ENCODE measurements at places on chromosomes 16 and 17.

GRCh38 chr16:14510939-14511799 lies 118.9 kb downstream of the PARN start:
- no peak overlapping the region for H3K27ac ChIP-seq
- no peaks in the 10 kb centered on the region for H3K36me3 ChIP-seq
- H3K4me1 ChIP-seq: no peaks in the 10 kb centered on the region
- no peak for DNase-seq
- H3K4me3 ChIP-seq: no peak overlapping the region

DNA sequence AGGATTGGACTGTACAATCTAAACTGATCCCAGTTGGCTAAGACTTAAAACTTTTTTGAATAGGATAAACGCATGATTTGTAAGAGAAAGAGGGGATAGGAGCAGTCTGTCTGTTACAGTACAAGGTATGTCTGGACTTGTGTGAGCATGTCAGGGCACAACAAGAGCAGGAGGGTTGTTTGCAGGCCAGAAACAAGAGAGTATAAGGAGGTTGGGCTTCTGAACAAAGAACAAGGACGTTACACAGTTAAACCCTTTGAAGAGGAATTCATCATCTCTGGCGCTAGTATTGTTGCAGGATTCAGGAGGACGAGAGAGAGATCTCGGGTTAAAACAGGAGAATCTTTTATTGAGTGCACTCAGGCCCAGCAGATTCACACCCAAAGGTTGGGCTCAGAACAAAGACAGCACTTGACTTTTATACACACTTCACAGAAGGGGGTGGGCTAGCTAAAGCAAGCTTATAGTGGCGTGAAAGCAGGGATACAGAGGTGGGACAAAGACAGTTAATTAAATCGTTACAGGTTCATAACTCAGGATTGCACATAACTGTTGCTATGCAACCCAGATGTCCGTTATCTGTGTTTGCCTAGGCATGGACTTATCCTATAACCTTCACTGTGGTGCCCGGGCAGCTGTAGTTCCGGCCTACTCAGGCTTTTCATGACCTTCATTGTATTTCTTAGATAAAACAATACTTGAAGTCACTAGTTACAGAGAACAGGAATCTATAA lies 34.3 kb downstream of the SEC14L1 start:
- H3K36me3 ChIP-seq: peaks cover 12% of the 10 kb centered on the region
- H3K4me1 ChIP-seq: no peaks in the 10 kb centered on the region
- H3K4me3 ChIP-seq: no peak overlapping the region
- H3K27ac ChIP-seq: no peak overlapping the region
- no peak for DNase-seq
- H3K27me3 ChIP-seq: no peaks in the 10 kb centered on the region

DNA sequence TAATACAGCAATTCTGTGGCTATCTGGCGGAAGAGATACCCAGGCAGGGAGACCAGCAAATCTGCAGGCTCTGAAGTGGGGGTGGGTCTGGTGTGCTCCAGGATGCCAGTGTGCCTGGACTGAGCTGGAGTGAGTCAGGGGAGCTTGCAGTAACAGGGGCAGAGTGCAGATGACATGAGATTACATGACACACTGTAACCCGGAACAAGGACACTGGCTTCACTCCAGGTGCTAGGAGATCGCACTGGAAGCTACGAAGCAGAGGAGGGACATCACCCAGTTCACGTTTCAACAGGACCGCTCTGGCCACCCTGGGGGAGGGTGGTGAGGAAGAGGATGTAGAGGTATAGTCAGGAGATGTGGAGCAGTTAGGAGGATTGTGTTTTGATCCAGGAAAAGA lies 475.6 kb downstream of the CDH13 start:
- H3K27me3 ChIP-seq: no peaks in the 10 kb centered on the region
- no peaks in the 10 kb centered on the region for H3K4me1 ChIP-seq
- no peak for DNase-seq
- H3K4me3 ChIP-seq: no peak overlapping the region
- H3K36me3 ChIP-seq: no peaks in the 10 kb centered on the region
- H3K27ac ChIP-seq: no peak overlapping the region

- H3K36me3 ChIP-seq: no peaks in the 10 kb centered on the region
- peaks cover 17% of the 10 kb centered on the region for H3K4me1 ChIP-seq
- DNase-seq: no peak
- H3K27me3 ChIP-seq: no peaks in the 10 kb centered on the region
- no peak overlapping the region for H3K27ac ChIP-seq
Measured at GRCh38 chr17:67262435-67263117, 17.6 kb upstream of the HELZ start.

DNA sequence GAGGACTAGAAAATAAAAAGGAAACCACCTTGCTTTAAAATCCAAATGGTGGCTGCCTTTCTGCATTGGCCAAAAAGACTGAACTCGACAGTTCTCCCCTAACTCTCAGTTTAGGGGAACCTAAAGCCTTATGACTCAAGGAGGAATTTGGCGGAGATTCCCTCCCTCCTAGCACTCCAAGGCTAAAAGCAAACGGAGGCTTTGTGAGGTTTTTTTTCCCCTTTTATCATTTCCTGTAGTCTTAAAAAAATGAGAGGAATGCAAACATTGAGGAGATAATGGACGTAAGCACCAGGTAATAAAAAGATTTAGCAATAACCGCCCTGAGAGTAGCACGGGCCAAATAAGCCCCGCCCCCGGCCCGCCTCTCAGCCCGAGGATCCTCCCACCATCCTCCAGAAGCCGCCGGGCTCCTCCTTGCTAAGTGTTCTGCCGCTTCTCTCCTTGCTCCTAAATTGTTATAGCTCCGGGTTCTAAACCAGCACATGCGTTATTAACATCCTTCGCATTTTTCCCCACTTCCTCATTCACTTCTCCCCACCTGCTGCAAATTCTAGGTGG lies 5.8 kb upstream of the KIFC3 start:
- no peak for DNase-seq
- H3K27ac ChIP-seq: no peak overlapping the region
- H3K27me3 ChIP-seq: no peaks in the 10 kb centered on the region
- H3K36me3 ChIP-seq: no peaks in the 10 kb centered on the region

- peaks cover 71% of the 10 kb centered on the region for H3K4me1 ChIP-seq
- no peaks in the 10 kb centered on the region for H3K27me3 ChIP-seq
- H3K27ac ChIP-seq: no peak overlapping the region
- no peak overlapping the region for H3K4me3 ChIP-seq
- DNase-seq: no peak
Measured at GRCh38 chr17:8946476-8946875, 19.0 kb downstream of the PIK3R5 start.

DNA sequence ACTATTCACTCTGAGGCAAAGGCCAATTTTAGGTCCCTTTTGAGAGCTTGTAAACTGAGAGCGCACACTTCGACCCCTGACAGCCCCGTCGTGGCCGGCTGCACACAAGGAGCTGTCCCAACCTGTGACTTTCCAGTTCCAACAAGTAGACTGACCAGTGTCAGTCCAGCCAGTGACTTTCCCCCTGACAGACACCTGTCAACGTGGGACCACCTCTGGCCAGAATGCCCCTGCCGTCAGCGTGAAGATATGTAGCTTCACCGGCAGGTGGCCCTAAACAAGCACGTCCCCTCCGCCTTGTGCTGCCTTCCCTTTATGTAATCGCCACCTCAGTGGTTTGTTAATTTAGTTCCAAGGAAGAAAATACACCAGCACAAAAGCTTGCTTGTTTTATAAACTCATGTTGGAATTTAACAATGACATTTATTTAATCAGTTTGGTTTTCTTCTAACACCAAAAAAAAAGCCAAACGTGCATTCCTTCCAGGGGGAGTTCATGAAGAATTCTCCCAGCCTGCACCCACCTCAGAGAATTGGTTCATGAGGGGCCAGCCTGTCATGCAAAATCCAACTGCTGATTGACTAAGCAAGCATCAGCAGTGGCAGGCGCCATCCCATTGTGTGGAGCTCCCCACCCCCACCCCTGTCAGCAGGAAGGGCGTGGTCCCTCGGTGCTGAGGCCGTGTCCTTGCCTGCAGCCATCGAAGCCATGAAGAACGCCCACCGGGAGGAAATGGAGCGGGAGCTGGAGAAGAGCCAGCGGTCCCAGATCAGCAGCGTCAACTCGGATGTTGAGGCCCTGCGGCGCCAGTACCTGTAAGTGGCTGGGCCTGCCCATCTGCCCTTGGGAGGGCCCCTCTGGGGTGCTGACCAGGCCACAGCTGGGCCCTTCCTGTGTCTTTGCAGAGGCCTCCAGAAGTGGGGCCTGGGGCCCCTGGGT lies 33.9 kb downstream of the PLD6 start:
- DNase-seq: no peak
- H3K4me1 ChIP-seq: peaks cover 54% of the 10 kb centered on the region
- peak overlapping the region; percentile 16 for H3K27ac ChIP-seq

GRCh38 chr17:68972119-68972704 lies 17.0 kb upstream of the ABCA8 start:
- H3K4me3 ChIP-seq: no peak overlapping the region
- H3K36me3 ChIP-seq: no peaks in the 10 kb centered on the region
- H3K27ac ChIP-seq: no peak overlapping the region
- H3K4me1 ChIP-seq: no peaks in the 10 kb centered on the region
- H3K27me3 ChIP-seq: no peaks in the 10 kb centered on the region

- H3K4me1 ChIP-seq: peaks cover 20% of the 10 kb centered on the region
- no peak overlapping the region for H3K4me3 ChIP-seq
- H3K27ac ChIP-seq: no peak overlapping the region
- DNase-seq: no peak
Measured at GRCh38 chr17:47213540-47213939, 4.4 kb downstream of the MYL4 start.

DNA sequence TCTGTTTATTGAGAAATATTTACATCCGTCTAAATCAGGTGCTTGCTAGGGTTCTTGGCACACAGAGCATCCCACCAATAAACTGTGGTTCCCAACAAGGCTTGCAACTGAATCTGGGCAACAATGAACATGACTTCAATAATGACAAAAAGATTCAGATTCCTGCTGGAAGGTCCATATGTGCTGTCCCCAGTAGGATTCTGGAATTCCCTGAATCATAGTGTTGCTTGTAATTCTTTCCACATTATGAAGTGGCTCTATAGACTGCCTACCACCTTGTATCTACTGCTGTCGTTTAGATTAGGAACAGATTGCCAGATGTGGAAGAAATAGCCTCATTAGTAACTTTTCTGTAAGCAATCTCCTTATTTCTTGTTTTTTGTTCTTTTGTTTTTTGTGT lies 265.9 kb downstream of the WWOX start:
- no peaks in the 10 kb centered on the region for H3K36me3 ChIP-seq
- no peak overlapping the region for H3K27ac ChIP-seq
- DNase-seq: no peak
- H3K4me1 ChIP-seq: no peaks in the 10 kb centered on the region
- H3K27me3 ChIP-seq: no peaks in the 10 kb centered on the region

- no peaks in the 10 kb centered on the region for H3K36me3 ChIP-seq
- H3K4me1 ChIP-seq: no peaks in the 10 kb centered on the region
- H3K27me3 ChIP-seq: no peaks in the 10 kb centered on the region
- DNase-seq: no peak
Measured at GRCh38 chr17:59427425-59427921, 96.0 kb downstream of the YPEL2 start.

DNA sequence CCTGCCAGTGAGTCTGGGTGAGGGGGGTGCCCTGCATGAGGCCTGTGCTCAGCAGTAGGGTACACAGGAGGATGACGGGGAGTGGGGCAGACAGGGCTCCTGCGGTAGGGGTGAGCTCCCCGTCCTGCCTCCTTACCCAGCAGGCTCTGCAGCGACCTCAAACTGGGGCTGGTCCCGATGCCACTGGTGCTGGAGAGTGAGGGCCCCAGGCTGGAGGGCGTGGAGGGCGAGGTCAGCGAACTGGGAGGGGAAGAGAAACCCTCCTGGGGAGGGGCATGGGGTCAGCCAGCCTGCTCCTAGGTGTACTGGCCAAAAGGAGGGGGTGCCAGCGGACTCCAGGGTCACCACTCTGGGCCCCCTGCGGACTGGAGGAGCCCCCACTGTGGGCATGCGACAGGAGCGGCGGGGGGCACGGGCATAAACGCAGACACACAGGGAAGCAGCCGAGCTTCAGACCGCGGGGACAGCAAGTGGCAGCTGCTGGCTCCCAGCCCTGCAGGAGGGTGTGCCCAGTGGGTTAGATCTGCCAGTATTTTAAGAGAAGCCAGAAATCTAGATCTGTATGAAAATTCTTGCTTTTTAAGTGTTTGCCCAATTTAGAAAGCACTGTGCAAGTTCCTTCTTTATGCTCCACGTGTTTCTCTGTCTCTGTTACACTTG lies 9.0 kb upstream of the VASN start:
- no peak overlapping the region for H3K4me3 ChIP-seq
- no peak overlapping the region for H3K27ac ChIP-seq
- no peaks in the 10 kb centered on the region for H3K4me1 ChIP-seq
- peaks cover 59% of the 10 kb centered on the region for H3K36me3 ChIP-seq
- no peak for DNase-seq

GRCh38 chr16:19029980-19030379 lies 37.4 kb upstream of the COQ7 start:
- H3K27ac ChIP-seq: no peak overlapping the region
- no peaks in the 10 kb centered on the region for H3K4me1 ChIP-seq
- no peak overlapping the region for H3K4me3 ChIP-seq
- DNase-seq: no peak
- no peaks in the 10 kb centered on the region for H3K27me3 ChIP-seq
- H3K36me3 ChIP-seq: no peaks in the 10 kb centered on the region

DNA sequence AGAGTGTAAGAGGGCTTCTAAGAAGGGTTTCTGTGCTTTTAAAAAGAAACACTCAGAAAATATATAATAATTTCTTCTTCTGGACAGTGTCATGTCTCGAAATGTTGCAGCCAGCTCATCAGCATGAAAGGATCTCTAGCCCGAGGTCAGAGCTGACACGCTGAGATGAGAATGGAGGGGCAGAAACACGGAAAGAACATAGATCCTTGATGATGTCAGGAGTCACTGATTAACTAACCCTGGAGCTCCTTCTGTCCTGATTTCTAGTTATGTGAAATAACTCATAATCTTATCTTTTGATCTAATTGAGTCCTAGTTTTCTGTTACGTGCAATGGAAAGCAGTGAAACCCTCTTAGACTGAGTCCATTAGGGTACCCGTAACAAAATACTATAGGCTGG lies 10.3 kb upstream of the TOX3 start:
- no peak overlapping the region for H3K27ac ChIP-seq
- no peak overlapping the region for H3K4me3 ChIP-seq
- H3K36me3 ChIP-seq: no peaks in the 10 kb centered on the region
- no peaks in the 10 kb centered on the region for H3K27me3 ChIP-seq

DNA sequence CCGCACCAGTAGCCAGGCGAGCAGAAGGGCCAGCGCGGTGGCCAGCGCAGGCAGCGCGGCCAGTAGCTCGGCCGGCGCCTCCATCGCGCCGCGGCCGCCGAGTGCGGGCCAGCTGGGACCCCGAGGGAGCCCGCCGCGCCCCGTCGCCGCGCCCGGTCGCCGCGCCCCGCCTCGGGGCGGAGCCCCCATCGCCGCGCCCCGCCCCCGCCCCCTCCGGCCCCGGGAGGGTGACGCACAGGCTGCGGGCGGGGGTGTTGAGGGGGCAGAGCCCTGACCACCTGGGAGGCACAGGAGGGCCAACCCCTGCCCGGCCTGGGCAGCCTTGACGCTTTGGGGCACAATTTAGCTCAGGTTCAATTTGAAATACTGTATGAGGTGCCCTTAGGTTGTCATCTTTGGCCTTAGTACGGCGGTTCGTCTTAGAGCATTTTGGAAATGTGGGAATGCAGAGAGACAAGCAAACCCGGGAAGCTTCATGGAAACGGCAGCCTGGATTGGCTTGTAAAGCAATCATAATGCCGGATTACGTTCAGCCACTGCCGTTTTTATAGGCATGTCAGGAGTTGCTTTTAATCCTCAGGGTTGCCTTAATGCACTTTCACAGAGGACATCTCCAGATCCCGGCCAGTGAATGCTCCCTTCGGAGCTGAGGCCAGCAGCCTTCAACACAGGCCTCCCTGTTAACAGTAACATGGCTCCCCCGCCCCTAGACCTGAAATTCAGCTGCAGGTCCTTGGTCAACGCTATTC lies at the start of gene MXRA7:
MXRA7 (minus strand) TSS at position 103 of the 749 bp plus-strand sequence; CDS start at position 84, 19 bp downstream.
- DNase-seq: peak; percentile 49
- peak within 1 kb of the TSS; percentile 29 for H3K27ac ChIP-seq
- peaks cover 24% of the 10 kb centered on the region for H3K4me1 ChIP-seq
